H1 (cell line): ENCODE measurements at places on chromosomes 4 and X. TPM values are rescaled to one million over a fixed set of nuclear protein-coding genes. Genes with fewer than 3 reads are reported as not detected.
A peak's percentile ranks its signal among the peaks of the same experiment; 100 is the strongest.

Gene PARM1
- total RNA-seq, result 5.2 and 5.3 TPM in 2 replicates

Gene PABPC4L
- 4.2 and 4.3 TPM in 2 replicates for total RNA-seq

Gene FAM47A
- not detected in 2 replicates for total RNA-seq

Gene SYTL4
- 0.11 and 0.19 TPM in 2 replicates for total RNA-seq

Gene GLOD5
- total RNA-seq, result not detected in 2 replicates

Gene PNMA3
- 6.9 and 7.8 TPM in 2 replicates for total RNA-seq

Gene TCEAL6
- not detected in 2 replicates for total RNA-seq

Gene TSPAN6
- 56.8 and 58.1 TPM in 2 replicates for total RNA-seq

Gene TMEM165
- 77.7 and 85.5 TPM in 2 replicates for total RNA-seq

Gene PRAF2
- total RNA-seq, result 11.3 and 12.1 TPM in 2 replicates

Gene NLRP2B
- not detected in 2 replicates for total RNA-seq

Gene SCRG1
- not detected in 2 replicates for total RNA-seq

Gene BRS3
- not detected in 2 replicates for total RNA-seq

Gene BEX5
- total RNA-seq, result 9.9 and 12.0 TPM in 2 replicates

GRCh38 chr4:112113864-112114263 lies 31.4 kb upstream of the FAM241A start:
- H3K27me3 ChIP-seq, result no peaks in the 10 kb centered on the region
- H3K4me1 ChIP-seq, result no peaks in the 10 kb centered on the region
- H3K36me3 ChIP-seq, result no peaks in the 10 kb centered on the region
- no peak overlapping the region for H3K4me3 ChIP-seq
- no peak overlapping the region for H3K27ac ChIP-seq

DNA sequence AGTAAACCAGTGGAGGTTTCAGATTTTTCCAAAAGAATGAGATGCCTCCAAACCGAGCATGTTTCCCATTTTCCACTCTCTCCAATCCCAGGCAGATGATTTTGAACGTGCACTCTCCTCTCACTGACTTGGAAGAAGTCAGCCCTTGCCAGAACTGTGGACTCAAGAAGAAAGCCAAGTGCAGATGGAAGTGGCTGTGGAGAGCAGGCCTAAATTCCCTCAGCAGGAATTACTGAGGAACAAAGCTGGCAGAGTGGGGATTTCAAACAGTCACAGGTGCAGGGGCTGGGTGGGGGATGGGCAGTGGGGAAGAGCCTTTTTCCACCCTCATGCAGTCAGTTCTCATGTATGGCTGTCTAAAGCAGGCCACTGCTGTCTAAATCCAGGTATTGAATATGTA lies 83.5 kb upstream of the PLAC1 start:
- H3K4me3 ChIP-seq, result no peak overlapping the region
- H3K36me3 ChIP-seq, result no peaks in the 10 kb centered on the region
- no peaks in the 10 kb centered on the region; the same call in 1 of the 2 replicates for H3K4me1 ChIP-seq
- H3K27me3 ChIP-seq, result no peaks in the 10 kb centered on the region

DNA sequence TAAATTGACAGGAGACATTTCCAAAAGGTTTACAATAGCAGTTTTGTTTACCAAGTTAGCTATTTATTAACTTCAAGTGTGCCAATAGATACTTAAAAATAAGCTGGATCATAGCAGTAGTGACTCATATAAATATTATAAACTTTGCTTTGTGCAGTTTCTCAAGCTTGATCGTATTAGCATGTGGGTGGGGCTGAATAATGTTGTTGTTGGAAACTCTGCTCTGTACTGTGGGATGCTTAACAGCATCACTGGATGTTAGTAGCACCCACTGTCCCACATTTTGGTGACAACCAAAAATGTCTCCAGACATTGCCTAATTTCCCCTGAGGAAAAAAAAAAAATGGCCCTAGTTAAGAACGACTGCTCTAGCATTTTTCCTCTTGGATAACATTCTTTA lies 855.2 kb upstream of the ADGRL3 start:
- H3K4me1 ChIP-seq, result no peaks in the 10 kb centered on the region
- H3K4me3 ChIP-seq, result no peak overlapping the region
- H3K27me3 ChIP-seq, result no peaks in the 10 kb centered on the region
- no peak for DNase-seq

- DNase-seq, result no peak
- no peaks in the 10 kb centered on the region; the same call in 1 of the 2 replicates for H3K4me1 ChIP-seq
- H3K36me3 ChIP-seq, result no peaks in the 10 kb centered on the region
- H3K4me3 ChIP-seq, result no peak overlapping the region
- H3K27me3 ChIP-seq, result no peaks in the 10 kb centered on the region
- H3K27ac ChIP-seq, result no peak overlapping the region
Observed at GRCh38 chrX:139974471-139974870, 9.2 kb upstream of the CXorf66 start.

DNA sequence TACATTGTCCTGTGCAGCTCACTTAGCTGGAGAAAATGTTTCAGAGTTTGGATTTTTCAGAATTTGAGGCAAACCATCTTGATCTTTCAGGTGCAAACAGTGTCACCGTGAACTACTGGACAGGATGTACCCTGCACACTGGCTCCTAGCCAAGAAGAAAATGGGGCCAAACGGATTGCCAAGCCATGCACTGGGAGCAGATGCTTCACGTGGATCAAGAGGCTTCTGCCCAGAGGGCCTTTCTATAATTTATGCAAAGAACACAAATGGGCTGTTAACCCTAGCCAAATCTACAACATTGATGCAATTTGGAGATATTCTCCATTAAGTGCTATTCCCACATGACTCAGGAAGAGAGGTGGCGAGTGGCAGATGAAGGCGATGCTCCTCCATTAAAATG lies 46.9 kb upstream of the ATP8A1 start:
- no peaks in the 10 kb centered on the region for H3K27me3 ChIP-seq
- H3K36me3 ChIP-seq, result no peaks in the 10 kb centered on the region
- DNase-seq, result no peak
- no peaks in the 10 kb centered on the region for H3K4me1 ChIP-seq
- no peak overlapping the region for H3K4me3 ChIP-seq

DNA sequence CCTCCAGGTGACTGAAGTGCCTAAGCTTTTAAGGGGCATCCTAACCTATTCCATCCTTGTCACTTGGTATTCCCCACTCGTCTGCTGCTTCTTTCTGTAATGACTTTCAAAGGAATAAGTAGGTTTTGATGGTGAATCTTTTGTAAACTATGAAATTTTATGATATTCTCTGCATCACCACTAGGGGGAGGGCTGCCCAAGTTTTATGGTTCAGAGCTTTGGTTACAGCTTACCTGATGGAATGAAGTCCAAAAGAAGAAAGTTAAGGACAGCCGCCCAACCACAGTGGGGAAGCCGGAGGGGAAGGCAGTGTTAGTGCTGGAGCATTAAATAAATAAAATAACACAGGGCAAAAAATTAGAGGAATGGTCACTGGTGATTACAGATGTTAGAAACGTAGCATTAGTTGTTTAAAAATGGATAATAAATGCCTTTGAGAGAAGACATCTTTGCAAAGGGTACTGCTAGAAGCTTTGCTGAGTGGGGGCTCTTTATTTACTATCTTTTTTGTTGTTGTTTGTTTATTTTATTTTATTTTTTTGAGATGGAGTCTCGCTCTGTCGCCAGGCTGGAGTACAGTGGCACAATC lies 204.9 kb downstream of the GBA3 start:
- H3K4me1 ChIP-seq, result no peaks in the 10 kb centered on the region
- H3K27ac ChIP-seq, result no peak overlapping the region
- no peaks in the 10 kb centered on the region for H3K27me3 ChIP-seq
- H3K4me3 ChIP-seq, result no peak overlapping the region
- peak; percentile 63 for DNase-seq

- H3K27ac ChIP-seq, result no peak overlapping the region
- H3K4me3 ChIP-seq, result no peak overlapping the region
- no peaks in the 10 kb centered on the region for H3K27me3 ChIP-seq
- H3K4me1 ChIP-seq, result no peaks in the 10 kb centered on the region
Observed at GRCh38 chr4:41028392-41029076, 185.8 kb downstream of the APBB2 start.

DNA sequence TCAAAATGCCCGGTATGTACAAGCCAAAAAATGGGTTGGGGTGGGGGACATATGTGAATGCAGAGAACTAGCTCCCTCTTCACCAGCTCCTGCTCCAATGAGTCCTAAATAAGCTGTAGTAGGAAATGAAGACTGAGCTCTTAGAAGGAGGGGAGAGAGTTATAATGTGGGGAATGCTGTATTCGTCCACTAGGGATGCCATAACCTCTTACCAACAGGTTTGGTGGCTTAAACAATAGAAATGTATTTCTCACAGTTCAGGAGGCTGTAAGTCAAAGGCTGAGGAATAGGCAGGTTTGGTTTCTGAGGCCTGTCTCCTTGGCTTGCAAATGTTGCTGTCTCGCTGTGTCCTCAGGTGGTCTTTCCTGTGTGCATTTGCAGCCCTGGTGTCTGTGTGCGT lies 4.4 kb upstream of the INPP4B start:
- H3K36me3 ChIP-seq, result no peaks in the 10 kb centered on the region
- H3K27me3 ChIP-seq, result peaks cover 19% of the 10 kb centered on the region; the same call in 1 of the 2 replicates
- DNase-seq, result no peak
- H3K27ac ChIP-seq, result no peak overlapping the region
- H3K4me1 ChIP-seq, result peaks cover 3% of the 10 kb centered on the region; the same call in 1 of the 2 replicates

GRCh38 chrX:97158269-97158668 lies 274.6 kb downstream of the RPA4 start:
- no peak overlapping the region for H3K27ac ChIP-seq
- H3K27me3 ChIP-seq, result no peaks in the 10 kb centered on the region
- H3K4me3 ChIP-seq, result no peak overlapping the region
- DNase-seq, result no peak
- H3K36me3 ChIP-seq, result no peaks in the 10 kb centered on the region

GRCh38 chrX:153965406-153965805 lies 6.2 kb downstream of the HCFC1 start:
- no peaks in the 10 kb centered on the region for H3K27me3 ChIP-seq
- H3K4me1 ChIP-seq, result peaks cover 21% of the 10 kb centered on the region
- no peak overlapping the region for H3K4me3 ChIP-seq
- DNase-seq, result no peak
- H3K36me3 ChIP-seq, result peaks cover 17% of the 10 kb centered on the region

DNA sequence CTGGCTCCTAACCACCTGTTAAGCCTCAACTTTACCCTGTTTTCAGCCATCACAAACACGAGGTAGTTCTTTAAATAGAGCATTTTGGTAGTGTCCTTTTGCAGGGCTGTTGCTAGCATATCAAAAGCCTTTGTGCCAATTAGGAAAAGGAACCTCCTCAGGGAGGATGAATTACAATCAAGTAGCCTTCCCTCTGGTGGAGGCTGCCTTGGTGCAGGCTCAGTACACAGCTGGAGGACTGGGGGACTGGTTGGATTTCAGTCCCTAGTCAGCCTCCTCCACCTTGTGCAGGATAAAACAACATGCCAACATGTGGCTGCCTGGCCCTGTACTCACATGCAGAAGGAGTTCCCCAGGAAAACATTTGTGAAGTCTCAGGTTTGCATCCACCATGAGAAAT lies 53.1 kb downstream of the RASGEF1B start:
- no peaks in the 10 kb centered on the region for H3K36me3 ChIP-seq
- no peaks in the 10 kb centered on the region for H3K27me3 ChIP-seq
- H3K4me3 ChIP-seq, result no peak overlapping the region
- no peaks in the 10 kb centered on the region for H3K4me1 ChIP-seq
- no peak overlapping the region for H3K27ac ChIP-seq

DNA sequence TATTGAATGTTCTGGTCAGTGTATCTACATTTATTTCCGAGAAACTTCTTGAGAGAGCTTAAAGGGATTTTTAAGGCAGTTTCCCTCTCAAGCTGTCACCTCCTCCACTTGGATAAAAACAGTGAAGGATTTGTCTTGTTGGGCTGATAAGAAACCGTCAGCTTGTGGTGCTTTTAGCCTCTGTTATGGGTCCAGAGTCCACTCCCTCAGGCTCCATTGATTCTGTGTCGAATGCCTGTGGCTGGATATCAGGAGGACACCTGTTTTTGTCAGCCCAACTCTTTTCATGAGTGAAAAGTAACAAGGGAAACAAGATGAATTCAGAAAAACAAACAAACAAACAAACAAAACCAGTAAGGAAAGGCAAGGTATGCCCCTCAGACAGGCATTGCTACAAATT lies 12.4 kb downstream of the CLCN4 start:
- peaks cover 4% of the 10 kb centered on the region for H3K4me1 ChIP-seq
- H3K4me3 ChIP-seq, result no peak overlapping the region
- DNase-seq, result no peak
- no peak overlapping the region for H3K27ac ChIP-seq
- no peaks in the 10 kb centered on the region for H3K27me3 ChIP-seq
- H3K36me3 ChIP-seq, result no peaks in the 10 kb centered on the region

DNA sequence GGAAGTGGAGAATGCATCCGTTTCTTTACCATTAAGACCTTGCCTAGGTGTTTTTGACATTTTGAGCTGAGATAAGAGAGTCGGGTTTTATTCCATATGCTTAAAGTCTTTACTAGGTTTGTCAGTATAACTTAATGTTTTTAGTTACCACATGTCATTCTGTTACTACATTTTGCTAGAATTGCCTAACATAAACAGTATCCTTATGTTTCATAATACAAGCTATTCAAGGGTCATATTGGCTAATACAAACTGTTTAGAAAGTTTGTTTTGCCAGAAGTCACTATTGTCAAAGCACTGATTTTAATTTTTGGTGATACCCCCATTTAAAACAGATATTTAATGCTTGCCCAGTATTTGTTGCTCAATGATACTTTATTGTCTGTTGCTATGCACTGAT lies 427.7 kb upstream of the MAGEB2 start:
- DNase-seq, result no peak
- no peak overlapping the region for H3K4me3 ChIP-seq
- no peaks in the 10 kb centered on the region for H3K4me1 ChIP-seq
- no peaks in the 10 kb centered on the region for H3K27me3 ChIP-seq
- H3K36me3 ChIP-seq, result no peaks in the 10 kb centered on the region

- H3K36me3 ChIP-seq, result peaks cover 10% of the 10 kb centered on the region; the same call in 1 of the 2 replicates
- H3K27ac ChIP-seq, result no peak overlapping the region
- no peak for DNase-seq
- H3K4me1 ChIP-seq, result no peaks in the 10 kb centered on the region
- H3K4me3 ChIP-seq, result no peak overlapping the region
Observed at GRCh38 chrX:155237719-155238118, 21.5 kb downstream of the VBP1 start.

DNA sequence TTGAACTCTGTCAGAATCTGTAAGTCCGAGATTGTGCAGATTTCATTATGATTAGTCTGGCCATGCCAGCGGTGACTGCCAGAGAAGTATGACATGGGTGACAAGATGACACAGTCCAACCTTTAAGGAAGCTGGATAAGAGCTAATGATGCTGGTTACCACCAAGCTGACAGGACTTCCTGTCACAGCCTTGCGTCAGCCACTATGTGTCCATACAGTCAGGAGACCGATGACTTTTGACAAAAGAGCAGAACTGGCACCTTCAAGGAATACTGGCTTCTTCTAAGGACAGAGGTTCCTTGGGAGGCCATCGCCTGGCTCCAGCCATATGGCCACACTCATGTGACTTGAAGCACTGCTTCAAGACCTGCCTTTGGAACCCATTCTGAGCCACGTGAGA lies 67.2 kb upstream of the TFDP3 start:
- no peak overlapping the region for H3K27ac ChIP-seq
- no peaks in the 10 kb centered on the region for H3K4me1 ChIP-seq
- no peaks in the 10 kb centered on the region for H3K27me3 ChIP-seq
- DNase-seq, result no peak
- H3K36me3 ChIP-seq, result no peaks in the 10 kb centered on the region
- H3K4me3 ChIP-seq, result no peak overlapping the region
